ENCODE measurements at places on chromosomes 7 and 10.

DNA sequence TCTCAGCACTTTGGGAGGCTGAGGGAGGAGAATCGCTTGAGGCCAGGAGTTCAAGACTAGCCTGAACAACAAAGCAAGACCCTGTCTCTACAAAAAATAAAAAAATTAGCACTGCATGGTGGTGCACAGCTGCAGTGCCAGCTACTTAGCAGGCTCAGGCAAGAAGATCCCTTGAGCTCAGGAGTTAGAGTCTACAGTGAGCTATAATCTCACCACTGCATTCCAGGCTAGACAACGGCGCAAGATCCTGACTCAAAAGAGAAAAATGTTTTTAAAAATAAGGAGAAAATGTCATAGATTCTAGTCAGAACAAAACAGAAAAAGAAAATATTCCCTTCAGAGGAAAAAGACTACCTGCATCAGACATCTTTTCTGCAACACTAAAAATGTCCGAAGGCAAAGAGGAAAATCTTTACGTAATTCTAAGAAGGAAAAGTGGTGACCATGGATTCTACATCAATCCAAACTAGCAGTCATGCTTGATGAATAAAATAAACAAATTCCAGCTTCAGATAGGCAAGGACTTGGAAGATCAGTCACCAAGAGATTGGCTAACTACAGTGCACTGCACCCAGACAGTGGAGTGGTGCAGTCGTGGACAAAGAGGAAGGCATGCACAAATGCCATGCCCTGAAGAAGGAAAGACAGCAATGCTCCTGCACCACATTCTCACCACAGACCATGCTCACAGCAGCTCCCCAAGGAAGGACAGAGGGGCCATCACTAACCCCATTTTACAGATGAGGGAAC is 54.3 kb downstream of the ERCC6 start:
- no peak for DNase-seq

GRCh38 chr7:106258789-106259188 is 26.0 kb downstream of the NAMPT start:
- peak; percentile 46 for DNase-seq

GRCh38 chr10:31073996-31074721 is 42.5 kb upstream of the ZNF438 start:
- no peak for DNase-seq

DNA sequence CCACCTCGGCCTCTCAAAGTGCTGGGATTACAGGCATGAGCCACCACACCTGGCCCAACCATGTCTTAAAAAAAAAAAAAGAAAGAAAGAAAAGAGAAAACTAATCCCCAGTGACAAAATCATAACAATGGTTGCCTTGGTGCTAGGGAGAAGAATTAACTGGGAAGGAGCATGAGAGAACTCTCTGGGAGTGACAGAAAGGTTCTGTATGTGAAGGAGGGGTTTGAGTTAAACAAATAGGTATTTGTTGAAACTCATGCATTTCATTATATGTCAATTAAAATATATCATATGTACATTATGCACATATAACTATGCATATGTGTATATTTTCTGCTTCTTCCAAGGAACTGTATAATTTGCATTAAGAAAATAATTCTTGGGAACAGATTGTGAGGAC is 33.3 kb downstream of the INA start:
- DNase-seq = no peak

DNA sequence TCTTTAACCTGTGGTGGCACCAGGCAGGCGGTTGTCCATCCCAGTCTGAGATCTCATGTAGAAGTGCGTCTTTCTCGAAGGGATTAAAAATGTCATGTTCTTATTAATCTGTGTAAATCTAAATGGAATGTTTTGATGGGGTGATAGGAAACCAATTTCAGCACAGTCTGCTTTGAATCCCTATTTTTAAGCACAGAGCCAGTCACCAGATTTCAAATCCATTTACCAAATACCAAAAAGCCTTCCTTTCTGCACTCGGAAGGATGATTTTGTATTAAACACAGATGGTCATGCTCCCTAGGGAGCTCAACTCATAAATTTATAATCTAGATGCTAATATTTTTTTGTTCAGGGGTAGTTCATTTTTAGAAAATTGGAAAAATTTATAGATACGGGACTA is 160.6 kb upstream of the AOAH start:
- no peak for DNase-seq

DNA sequence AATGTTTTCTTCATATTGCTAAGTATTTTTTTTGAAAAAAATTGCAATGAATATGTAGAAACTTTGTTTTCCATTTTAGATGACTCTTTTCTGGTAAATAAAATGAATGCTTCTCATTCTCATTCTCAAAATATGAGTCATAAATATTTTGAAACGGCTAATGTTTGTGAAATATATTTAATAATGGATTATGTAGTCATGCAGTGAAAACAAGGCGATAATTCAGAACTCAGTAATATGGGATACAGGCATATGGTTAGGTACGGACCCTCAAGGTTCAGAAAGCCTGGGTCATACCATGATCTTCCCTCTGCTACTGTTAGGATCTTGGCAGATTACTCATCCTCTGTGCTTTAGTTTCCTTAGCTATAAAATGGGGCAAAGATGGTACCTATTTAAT is 46.2 kb upstream of the SLC39A12 start:
- no peak for DNase-seq

- no peak for DNase-seq
Measured at GRCh38 chr7:11466517-11467105, 365.4 kb downstream of the THSD7A start.

DNA sequence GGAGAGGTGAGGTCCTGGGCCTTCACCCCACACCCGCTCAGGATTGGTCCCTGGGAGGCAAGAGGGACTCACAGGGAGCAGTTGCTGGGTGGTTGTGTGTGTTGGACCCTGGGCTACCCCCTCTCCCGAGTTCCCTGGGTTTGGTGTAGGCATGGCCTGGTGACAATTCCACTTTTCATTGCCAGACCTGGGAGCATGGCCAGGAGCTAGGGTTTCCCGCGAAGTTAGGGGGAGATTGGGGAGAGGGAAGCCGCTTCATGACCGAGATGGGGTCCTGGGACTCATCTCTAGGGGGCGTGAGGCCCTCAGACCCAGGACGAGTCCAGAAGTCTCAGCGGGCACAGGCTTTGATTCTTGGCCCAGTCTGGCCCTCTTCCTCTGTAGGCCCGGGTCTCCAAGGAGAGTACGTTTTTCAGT is 606 bp downstream of the PALD1 start:
- DNase-seq = no peak

GRCh38 chr7:18474944-18475343 is 20.6 kb upstream of the HDAC9 start:
- no peak for DNase-seq

DNA sequence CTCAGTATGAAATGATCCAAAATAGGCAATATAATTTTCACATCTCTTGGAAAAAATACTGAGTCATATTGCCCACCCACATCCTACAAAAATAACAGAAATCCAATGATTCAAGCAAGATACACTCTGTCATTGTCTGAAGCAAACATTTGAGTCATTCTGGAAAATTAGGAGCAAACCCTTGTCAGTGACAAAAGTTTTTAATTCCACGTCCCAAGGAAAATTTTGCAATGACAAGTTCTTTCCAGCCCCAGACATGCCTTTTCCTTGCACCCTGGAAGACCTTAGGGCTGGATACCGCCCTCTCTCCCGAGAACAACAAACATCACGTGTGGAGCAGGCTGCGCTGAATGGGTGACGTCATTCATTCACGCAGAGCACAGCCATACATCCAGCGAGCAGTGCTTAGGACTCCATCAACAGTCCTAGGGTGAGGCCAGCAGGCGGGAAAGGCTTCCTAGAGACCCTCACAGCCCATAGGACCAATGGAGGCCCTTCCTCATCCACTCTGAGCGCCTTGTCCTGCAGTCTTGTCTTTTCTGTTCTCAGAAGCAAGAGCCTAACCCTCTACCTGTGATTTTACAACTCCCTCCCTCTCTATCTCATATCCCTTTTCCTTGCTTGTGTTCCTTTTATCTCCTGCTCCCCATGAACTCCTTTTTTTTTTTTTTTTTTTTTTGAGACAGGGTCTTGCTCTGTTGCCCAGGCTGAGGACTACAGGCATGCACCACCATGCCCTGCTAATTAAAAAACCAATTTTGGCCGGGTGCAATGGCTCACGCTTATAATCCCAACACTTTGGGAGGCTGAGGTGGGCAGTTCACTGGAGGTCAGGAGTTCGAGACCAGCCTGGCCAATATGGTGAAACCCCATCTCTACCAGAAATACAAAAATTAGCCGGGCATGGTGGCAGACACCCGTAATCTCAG is 23.5 kb upstream of the KDM7A start:
- no peak for DNase-seq

DNA sequence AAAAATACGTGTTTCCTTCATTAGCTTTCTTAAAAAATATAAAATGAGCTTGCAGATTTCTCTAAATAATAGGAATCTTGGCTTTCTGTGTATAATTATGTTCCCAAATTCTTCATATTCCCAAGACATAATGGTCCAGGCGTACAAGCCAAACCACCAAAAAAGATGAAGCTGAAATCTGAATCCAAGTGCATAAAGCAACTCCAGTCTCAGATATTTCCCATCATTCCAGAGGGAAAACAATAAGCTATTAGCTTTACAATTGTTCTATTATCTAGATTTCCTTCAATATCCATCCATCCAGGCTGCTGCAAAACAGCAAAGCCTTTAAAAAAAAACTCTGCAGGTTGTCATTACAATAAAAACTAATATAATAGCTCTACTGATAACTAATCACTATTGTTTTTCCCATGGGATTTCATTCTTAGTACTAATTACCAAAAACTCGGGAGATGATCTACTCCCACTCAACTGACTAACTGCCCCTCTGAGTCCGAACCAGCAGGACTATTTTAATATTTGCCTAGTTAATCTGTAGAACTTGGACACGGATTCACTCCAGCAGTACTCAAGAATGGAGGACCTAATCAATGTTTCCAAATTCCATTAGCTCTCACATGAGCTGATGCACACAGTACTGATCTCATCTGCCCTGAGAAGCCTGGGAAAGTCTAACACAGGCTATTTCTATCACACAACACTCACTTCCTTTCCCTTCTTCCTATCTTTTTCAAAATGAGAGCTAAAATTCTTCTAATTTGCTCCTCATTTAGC is 108.9 kb upstream of the ASAH2 start:
- DNase-seq = no peak

- DNase-seq = no peak
Measured at GRCh38 chr7:42763137-42763551, 148.7 kb downstream of the C7orf25 start.

DNA sequence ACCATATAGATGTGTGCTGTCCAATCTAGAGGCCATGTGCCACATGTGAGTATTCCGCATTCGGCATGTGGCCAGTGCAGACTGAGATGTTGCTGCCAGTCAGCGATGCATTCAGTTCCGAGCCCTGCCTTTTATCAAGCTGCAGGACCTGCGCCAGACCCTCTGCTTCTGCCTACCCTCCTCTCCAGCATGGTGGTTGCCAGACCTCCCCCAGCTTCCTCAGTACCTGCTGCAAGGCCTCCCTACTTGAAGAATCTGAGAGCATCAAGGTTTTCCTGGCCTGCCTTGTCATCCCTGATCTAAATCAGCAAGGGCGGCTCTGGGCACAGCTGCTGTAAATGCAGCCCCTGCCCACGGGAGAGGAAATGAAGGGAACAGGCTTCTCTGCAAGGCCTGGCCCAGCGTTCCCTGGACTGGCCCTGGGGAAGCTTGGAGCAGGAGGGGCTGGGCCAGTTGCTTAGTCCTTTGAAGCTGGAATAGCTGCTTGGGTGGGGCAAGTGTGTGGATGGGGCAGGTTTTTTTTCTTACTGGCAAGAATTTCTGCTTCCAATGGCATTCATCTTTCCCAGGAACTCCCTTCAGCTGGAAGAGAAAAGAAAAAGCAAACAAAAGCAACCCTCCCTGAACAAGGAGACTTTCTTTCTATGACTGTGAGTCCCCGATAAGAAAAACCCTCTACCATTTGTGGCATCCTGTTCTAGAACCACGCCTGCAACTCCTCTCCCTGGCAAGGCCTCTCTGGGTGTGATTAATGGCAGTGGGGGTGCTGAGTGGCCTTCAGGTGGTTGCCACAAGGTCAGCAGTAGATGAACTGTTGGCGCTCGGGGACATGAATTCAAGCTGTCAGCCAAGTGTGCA is 93.0 kb downstream of the NHLRC2 start:
- DNase-seq = peak; percentile 94

DNA sequence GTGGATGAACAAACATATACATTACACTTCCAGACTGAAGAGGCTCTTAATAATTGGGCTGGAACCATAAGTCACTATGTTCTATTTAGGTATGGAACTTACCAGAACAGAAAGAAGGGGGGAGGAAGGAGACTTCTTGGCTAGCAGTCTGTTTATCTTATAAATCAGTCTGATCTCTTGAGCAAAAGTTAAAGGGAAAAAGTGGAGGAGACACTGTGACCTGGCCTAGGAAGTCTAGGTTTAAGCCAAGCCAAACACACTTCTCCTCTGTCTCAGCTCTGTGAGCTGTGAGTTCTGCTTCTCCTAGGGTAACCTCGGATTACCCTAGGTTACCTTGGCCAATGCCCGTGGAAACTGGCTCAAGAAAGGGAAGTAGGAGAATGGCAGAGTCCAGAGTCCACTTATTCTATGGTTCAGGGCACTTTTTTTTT is 95.2 kb downstream of the PFKFB3 start:
- no peak for DNase-seq

- DNase-seq = no peak
Measured at GRCh38 chr7:159068893-159069448, 75.7 kb downstream of the VIPR2 start.

DNA sequence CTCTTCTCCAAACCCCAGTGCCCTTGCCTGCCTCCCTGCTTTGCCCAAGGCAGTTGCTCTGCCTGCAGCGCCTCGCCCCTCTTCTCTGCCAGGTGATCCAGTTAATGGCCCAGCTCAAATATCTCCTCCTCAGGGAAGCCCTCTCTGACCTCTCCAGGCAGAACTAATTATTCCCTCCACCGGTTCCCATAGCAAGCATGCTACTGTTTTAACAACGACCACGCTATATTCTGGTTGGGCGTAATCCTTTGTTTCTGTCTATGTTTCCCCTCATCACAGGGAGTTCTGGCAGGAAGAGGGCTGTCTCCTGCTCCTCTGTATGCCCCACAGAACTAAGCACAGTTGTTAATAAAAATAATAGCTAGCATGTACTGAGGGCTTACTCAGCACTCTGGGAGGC is 36.8 kb upstream of the R3HCC1L start:
- DNase-seq = no peak

GRCh38 chr7:19112274-19113001 is 5.0 kb downstream of the TWIST1 start:
- no peak for DNase-seq

DNA sequence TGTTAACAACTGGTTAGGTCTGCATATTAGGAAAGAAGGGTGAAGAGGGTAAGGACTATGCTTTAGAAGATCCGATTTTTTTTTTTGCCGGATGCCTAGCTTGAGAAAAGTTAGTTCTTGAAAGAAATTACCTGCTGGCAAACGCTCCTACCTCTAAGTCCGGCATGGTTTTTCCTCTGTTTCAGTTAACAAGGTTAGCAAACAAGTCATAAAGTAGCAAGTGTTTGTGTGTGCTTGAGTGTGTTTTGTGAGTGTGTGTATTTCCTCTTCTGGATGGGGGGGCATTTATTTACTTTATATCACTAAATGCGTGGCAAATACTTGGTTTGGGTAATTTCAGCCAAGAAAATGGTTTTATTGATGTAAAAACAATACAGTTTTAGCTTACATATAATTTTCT is 195.6 kb downstream of the SUGCT start:
- DNase-seq = no peak

- DNase-seq = no peak
Measured at GRCh38 chr7:156127166-156128134, 315.2 kb upstream of the SHH start.

- DNase-seq = no peak
Measured at GRCh38 chr10:3716093-3716492, 68.9 kb downstream of the KLF6 start.

- no peak for DNase-seq
Measured at GRCh38 chr7:119640861-119641260, 632.1 kb upstream of the KCND2 start.
